Stimulated activated CD8-positive, alpha-beta memory T cell treated with anti-CD3 and anti-CD28 coated beads, Interleukin-15, amount 100 ng/mL, for 4 hours (primary cell): ENCODE measurements at places on chromosomes 12 and 14.

DNA sequence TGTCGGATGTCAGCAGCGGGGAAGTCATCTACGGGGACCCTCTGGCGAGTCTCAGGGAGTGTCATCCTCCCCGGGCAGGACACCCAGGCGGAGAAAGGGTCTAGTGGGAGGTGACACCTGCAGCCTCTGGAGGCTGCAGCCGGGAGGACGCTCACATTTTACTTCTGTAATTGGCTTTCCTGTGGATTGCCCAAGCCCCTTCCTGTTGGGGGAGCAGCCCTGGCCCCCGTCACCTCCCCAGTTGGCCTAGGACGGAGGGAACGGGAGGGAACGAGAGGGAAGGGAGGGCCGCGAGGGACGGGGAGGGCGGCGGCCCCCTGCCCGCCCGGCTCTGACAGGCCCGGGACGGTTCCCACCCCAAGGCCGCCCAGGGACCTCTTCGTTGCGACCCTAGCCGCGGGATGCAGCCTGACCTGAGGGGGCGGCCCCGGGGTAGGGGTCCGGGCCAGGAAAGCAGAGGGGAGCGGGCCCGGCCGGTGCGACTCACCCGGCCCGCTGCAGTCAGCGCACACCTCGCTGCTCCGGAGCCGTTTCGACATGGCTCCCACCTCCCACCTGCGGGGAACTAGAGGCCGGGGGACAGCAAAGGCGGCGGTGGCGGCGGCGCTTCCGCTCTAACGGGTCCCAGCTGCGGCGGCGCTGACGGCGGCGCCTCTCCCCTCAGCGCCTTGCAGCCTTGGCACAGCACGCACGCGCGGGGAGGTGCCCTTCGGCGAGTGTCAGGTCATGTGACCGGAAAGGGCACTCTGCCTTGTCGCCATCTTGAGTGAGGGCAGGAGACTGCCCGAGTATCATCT is at the start of gene GIT2:
TSS of gene GIT2 (minus strand) at position 683 of the 797 bp plus-strand sequence. CDS start at position 539, 144 bp downstream.
- DNase-seq: peak; percentile 89

GRCh38 chr14:47935332-47935731 is 259.9 kb upstream of the MDGA2 start:
- DNase-seq: no peak

DNA sequence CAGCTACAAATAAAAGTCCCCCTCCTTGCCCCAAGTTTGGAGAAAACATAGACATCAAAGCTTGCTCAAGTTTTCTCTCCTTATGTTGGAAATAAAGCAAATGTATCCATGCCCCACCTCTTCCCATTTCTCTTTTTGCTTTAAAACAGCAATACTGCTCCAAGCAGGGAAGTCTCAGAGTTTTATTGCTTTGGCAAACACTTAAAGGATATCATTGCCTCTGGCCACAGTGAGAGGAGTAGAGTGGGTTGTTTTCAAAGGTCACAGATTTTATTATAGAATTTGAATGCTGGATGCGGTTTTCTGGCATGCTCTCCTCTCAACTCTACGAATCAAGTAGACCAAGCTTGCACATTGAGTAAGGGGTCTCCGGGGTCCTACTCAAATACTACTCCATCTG is 149.7 kb downstream of the TTC7B start:
- no peak for DNase-seq

DNA sequence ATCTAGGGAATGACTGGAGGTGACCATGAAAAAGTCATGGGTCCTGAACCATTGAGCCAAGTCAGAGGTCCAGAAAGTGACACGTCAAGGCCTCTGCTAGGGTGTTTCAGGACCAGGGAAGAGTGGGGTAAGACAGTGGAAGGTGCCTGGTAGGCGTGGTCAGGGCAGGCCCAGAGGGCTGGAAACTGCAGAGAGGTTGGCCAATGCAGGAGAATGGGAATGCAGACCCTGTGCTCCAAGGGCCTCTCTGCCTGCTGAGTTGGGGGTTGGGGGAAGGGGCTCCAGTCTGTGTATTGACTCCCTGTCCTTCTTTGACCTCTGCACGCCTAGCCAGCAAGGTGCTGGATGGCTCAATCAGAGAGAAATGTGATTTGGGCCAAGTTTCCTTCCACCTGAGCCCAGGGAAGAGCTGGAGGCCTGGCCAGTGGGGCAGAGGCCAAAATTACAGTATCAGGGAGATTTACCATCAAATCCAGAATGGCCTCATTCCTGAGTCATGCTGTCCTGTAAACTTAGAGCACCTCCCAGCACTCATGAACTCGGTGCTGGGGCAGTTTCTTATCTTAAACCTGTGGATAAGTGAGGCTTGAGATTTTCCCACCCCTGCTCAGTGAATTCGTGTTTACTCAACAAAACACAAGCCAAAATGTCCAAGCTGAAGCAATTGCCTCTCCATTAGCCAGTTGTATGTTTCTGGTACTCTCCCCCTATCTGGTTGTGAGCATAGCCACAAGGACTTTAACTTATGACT is 24.4 kb downstream of the IRF2BPL start:
- no peak for DNase-seq

- no peak for DNase-seq
Measured at GRCh38 chr12:77521508-77522115, 309.1 kb upstream of the NAV3 start.

GRCh38 chr12:109630815-109631214 is 57.2 kb downstream of the MVK start:
- no peak for DNase-seq

GRCh38 chr12:107513636-107514400 is 171.8 kb upstream of the PWP1 start:
- no peak for DNase-seq

DNA sequence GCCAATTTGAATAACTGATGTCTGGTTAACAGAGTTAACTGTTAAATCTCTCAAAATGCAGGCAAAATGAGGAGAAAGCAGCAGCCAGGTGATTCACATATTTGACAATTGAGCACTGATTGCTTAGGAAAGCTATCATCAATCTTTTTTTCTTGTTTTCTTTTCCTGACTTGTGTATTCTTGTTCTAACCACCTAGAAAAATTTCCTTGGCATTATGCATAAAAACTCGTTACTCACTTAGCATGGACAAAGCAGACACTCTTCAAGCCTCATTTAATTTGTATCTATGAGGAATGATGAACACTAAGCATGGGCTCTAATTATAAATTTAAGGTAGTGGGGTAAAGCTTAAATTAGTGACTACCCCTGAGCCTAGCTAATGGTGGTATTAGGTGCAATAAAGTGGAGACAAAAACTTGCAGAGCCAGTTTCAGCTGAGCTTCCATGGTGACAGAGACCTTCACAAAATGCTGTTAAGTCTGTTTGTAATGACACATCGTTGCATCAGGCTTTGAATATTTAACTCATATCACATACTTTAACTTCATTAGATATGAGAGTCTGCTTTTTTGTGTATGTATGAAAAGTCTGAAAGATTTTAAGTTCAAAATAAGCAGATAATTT is 52.0 kb downstream of the RASSF9 start:
- DNase-seq: no peak

- DNase-seq: no peak
Measured at GRCh38 chr12:46743456-46743855, 82.3 kb downstream of the SLC38A4 start.

DNA sequence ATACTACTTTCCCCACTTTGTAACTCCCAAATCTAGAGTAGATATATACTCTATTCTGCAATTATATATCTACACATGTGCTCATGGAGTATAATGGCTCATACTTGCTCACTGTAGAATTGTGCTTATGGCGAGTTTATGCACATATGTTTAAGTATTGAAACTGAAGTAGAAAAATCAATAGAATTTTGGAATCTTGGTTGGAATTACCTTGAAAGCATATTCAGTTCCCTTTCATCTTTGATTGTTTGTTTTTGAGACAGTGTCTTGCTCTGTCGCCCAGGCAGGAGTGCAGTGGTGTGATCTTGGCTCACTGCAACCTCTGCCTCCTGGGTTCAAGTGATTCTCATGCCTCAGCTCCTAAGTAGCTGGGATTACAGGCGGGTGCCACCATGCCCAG is 4.5 kb downstream of the KLRG1 start:
- DNase-seq: no peak

- DNase-seq: no peak
Measured at GRCh38 chr12:108600702-108601007, 2.8 kb upstream of the TMEM119 start.

DNA sequence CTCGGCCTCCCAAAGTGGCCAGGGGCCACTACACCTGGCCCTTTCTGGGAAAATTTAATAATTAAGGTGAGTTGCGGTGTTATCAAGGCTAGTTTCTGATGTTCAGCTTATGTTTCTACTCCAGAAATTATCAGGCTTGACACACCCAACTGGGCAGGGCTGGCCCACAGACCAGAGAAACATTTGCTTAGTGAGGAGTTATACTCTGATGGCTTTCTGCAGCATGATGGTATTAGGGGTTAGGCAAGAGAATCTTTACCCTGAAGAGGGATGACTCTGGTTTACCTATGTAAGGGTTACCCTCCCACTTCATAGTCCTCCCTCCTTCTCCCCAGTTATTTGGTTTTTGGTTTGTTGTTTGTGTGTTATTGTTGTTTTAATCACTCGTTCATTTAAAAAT is 24.5 kb upstream of the HECTD1 start:
- no peak for DNase-seq

DNA sequence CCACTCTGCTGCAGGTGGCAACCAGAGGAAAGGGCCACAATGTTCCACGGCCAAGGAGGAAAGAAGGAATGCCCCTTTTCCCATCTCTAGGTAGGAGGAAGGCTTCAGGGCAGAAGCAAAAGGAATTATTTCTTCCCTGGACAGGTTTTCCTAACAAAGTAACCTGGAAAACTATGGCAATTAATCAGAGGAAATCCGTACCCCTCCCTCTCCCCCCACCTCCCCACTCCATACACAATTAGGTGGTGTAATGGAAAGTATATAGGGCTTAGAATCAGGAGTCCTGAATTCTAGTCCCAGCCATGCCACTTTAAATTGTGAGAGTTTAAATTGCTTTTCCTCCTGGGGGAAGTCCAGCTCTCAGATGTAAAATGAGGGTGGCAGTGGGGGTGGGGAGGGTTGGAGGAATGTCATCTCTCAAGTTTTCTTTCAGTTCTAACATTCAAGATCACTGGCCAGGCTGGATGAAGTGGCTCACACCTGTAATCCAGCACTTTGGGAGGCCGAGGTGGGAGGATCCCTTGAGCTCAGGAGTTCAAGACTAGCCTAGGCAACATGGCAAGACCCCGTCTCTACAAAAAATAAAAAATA is 1.7 kb downstream of the DHH start:
- no peak for DNase-seq

- no peak for DNase-seq
Measured at GRCh38 chr12:84976133-84976532, 59.9 kb downstream of the TSPAN19 start.

DNA sequence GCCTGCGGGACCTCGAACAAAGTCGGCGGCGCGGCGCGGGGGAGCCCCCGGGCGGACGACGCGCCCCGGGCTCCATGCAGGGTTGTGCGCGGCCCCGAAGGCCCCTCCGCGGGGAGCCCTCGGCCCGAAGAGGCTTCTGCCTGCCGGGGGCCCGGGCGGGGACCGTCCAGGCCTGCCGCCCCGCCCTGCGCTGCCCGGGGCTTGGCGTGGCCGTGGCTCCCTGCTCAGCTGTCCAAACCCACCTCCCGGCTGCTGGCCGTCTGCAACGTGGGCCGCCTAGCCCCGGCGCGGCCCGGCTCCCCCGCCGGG is 670 bp downstream of the DYRK2 start:
- DNase-seq: no peak

GRCh38 chr14:102802834-102803523 is 25.7 kb downstream of the TRAF3 start:
- DNase-seq: no peak

DNA sequence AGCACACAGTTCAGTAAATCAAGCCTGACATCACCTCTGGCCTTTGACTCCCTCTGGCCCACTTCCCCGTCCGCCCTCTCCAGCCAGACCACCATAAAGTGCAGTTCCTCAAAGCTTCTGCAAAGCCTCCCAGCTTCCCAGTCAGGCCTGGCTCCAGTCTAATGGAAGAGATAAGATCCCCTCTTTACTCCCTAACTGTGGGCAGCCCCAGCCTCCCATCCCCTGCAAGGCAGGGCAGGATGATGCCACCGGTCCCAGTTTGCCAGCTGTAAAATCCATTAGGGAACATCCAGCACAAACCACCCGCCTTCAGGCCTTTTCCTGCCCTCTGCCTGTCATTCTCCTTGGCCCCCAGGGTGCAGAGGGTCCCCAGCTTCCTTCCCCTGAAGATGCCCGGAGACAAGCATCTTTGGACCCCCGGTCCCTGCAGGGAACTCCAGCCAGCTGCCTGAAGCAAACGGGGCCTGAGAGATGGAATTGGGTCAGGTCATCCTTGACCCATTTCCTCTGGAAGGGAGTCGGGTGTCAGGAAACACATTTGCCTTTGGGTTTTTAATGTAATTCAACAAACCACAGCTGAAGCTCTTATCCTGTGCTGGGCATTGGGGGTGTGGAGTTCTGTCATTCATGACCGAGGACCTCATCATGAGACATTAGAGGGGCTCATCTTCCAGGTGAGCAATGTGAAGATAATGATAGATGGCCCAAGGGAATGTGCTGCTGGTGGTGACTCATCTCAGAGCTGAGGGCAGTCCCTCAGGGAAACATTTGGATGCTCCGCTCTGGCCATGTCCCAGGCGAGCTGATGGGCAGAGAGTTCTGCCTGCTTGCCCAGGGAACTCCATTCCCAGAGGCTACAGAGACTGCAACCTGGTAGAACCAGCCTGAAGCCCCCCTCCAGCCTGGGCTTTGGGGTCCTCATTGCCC is 93.8 kb upstream of the CLMN start:
- DNase-seq: no peak

- no peak for DNase-seq
Measured at GRCh38 chr12:6955108-6956020, 4.2 kb downstream of the PTPN6 start.
